Uterus (tissue), 4 donors: ENCODE measurements at places on chromosomes 3 and 15. TPM values are rescaled to one million over a fixed set of nuclear protein-coding genes. Genes with fewer than 3 reads are reported as not detected.

CDCP1 gene
- 5.6 TPM for total RNA-seq

DNA sequence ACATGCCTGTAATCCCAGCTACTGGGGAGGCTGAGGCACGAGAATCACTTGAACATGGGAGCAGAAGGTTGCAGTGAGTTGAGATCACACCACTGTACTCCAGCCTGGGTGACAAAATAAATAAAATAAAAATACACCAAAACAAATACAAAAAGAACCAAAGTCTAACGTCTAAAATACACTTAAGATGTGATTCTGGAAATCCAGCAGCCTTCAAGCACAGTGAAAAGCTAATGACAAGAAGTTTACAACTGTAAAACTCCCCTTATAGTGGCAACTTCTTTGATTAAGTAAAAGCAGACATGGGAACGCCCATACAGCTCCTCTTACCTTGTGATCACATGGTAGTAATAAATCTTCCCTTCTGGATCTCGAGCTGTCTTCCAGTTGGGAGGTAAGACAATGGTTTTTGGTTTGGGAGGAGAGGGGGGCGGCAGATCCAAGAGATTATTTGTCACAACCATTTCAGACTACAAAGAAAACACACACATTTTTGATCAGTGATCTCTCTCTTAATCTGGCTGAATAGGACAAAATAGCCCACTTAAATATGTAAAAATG, 62.8 kb downstream of the NBEAL2 start:
- H3K27ac ChIP-seq, result no peak overlapping the region
- H3K4me3 ChIP-seq, result no peak overlapping the region
- no peak for DNase-seq

IL12A gene
- total RNA-seq, result not detected

TMEM39A gene
- total RNA-seq, result 23.2 TPM

DNA sequence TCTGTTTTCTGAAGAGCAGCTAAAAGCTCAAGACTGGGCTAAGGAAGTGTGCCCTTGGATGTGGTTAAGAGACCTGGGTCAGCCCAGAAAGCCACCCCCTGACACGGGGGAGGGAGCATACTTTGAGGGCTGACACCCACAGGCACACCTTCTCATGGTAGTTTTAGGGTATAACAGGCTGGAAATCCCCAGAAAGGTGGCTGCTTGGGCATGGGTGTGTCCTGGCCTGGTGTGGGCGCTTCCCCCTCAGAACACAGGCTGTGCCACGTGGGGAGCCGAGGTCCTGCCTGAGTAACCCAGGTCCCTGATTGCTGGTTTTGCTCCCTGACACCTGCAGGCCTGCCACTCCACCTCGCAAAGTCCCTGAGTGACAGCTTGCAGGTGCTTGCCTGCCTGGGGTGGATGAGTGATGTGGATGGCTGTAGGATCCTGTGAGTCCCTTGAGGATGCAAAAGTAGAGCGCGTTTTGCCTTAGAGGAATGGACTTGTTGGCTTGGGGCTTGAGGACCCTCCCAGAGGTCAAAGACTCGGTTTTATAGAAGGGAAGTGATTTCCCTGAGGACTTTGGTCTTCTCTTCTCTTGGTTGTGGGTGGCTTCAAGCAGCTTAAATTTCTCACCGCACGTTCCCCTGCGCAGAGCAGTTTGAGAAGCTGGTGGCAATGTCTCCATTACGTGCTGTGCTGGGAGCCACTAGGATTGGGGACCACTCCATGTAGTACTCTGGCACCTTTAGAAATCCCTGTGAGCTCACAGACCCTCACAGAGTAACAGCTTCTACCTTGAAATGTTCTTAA, 94.4 kb downstream of the DNASE1L3 start:
- peak overlapping the region; percentile 83 for H3K27ac ChIP-seq
- no peak for DNase-seq
- no peak overlapping the region for H3K4me3 ChIP-seq
- H3K36me3 ChIP-seq, result no peaks in the 10 kb centered on the region

GRCh38 chr3:128006061-128007032, 45.9 kb upstream of the SEC61A1 start:
- peak; percentile 19 for DNase-seq
- H3K4me3 ChIP-seq, result no peak overlapping the region
- no peaks in the 10 kb centered on the region for H3K36me3 ChIP-seq
- H3K27ac ChIP-seq, result no peak overlapping the region
- H3K4me1 ChIP-seq, result no peaks in the 10 kb centered on the region

FOXP1 gene
- 122 TPM for total RNA-seq

- no peaks in the 10 kb centered on the region for H3K4me1 ChIP-seq
- no peak for DNase-seq
- no peaks in the 10 kb centered on the region for H3K36me3 ChIP-seq
Observed at GRCh38 chr3:139447486-139447885, 28.8 kb downstream of the RBP2 start.

TMIE gene
- total RNA-seq, result 0.41 TPM

DNA sequence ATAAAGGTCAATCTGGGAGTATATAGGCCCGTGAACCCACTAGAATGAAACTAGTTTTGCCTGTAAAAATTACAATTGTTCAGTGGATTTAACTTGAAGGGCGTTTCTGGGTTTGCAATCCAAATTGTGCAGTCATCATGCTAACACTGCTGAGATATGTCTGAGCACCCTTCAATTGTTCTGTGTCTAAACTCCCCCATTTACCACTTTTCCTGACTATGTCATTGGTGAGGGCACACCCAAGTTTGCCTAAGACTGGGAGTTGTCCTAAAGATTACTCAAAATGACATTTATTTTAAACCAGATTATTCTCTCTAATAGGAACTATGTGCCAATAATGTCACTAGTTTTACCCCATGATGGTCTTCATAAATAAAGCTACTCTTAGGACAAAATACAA, 54.6 kb downstream of the EMC4 start:
- no peaks in the 10 kb centered on the region for H3K4me1 ChIP-seq
- H3K27me3 ChIP-seq, result no peaks in the 10 kb centered on the region
- H3K4me3 ChIP-seq, result no peak overlapping the region

GRCh38 chr3:112560721-112561483, 860 bp downstream of the ATG3 start:
- peak overlapping the region; percentile 94 for H3K27ac ChIP-seq
- H3K27me3 ChIP-seq, result no peaks in the 10 kb centered on the region
- no peaks in the 10 kb centered on the region for H3K36me3 ChIP-seq

GRCh38 chr15:96338074-96338765, 7.7 kb downstream of the NR2F2 start:
- peak overlapping the region; percentile 94 for H3K27ac ChIP-seq
- no peaks in the 10 kb centered on the region for H3K36me3 ChIP-seq
- H3K27me3 ChIP-seq, result no peaks in the 10 kb centered on the region

GRCh38 chr3:50617096-50617791, at the start of gene MAPKAPK3:
MAPKAPK3 (plus strand) TSS chr3:50617151; CDS start chr3:50617566, 415 bp downstream.
- peaks cover 12% of the 10 kb centered on the region for H3K4me1 ChIP-seq
- H3K27ac ChIP-seq, result peak within 1 kb of the TSS; percentile 75
- peak within 1 kb of the TSS; percentile 83 for H3K4me3 ChIP-seq
- no peaks in the 10 kb centered on the region for H3K36me3 ChIP-seq

- H3K27ac ChIP-seq, result no peak overlapping the region
- H3K4me3 ChIP-seq, result no peak overlapping the region
Observed at GRCh38 chr15:77148191-77148590, 77.3 kb upstream of the TSPAN3 start.
